Hepatic stellate cell (primary cell): ENCODE measurements at places on chromosomes 12 and 14.

- DNase-seq = no peak
Measured at GRCh38 chr14:53190938-53191337, 37.8 kb upstream of the DDHD1 start.

DNA sequence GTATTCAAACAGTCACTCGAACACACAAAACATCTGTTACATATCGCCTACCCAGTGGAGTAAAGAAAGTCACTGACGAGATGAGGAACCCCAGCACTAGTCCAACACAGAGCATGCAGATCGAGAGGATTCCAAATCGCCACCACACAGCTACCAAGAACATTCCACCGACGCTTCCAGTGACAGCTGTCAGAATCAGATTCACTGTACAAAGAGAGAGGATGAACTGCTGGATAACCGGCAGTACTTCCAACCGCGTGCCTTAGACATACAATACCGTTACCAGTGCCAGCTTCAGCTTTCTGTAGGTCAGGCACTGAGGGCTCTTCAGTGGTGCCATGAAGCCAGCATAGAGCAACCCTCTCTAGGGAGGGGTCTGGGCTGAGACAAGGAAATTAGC lies 34.5 kb downstream of the TM7SF3 start:
- no peak for DNase-seq

GRCh38 chr12:114690267-114691135 lies 6.5 kb upstream of the TBX3 start:
- DNase-seq = no peak

GRCh38 chr14:77989441-77989991 lies 180.7 kb upstream of the NRXN3 start:
- no peak for DNase-seq

GRCh38 chr14:104938436-104938835 lies 13.8 kb downstream of the PLD4 start:
- no peak for DNase-seq
